ENCODE measurements at places on chromosomes 7 and 10. TPM values are rescaled to one million over a fixed set of nuclear protein-coding genes. Genes with fewer than 3 reads are reported as not detected.

GRCh38 chr7:157426463-157427301 is 89.9 kb downstream of the DNAJB6 start:
- no peak for DNase-seq

DNA sequence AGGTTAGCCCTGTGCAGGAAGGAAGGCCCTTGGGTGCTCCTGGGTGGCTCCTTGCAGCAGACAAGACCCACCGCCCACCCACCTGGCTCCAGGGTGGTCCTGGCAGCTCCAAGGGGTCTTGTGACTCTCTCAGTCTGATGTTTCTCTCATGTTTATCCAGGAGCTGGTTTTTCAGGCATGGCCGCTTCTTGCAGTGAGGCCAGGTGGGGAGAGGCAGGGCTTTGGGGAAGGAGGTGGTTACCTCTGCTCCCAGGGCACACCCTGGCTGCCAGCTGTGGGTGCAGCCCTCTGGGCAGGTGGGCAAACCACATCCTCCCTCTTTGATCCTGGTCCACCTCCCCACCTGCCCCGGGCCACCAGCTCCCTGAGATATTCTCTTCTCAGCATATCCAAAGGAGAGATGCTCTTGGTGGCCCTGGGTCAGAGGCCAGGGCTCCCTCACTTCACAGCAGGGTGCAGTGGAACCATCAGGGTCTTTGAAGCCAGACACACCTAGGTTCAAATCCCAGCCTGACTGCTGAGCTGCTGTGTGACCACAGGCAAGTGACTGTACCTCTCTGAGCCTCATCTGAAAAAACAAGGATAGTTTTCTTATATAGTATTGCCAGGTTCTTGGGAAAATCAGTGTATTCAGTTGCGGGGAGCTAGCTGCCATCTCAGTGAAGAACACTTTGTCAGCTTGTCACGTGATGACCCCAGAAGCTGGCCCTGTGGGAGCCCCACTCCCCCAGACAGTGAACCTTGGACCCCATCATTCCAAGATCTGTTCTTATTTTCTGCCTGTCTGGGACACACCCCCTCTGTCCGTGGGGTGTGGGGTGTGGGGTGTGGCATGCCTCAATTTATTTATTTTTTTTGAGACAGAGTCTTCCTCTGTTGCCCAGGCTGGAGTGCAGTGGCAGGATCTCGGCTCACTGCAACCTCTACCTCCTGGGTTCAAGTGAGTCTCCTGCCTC is 11.5 kb downstream of the GTF2IRD1 start:
- no peak for DNase-seq

GRCh38 chr7:2638224-2638991 is 6.6 kb downstream of the TTYH3 start:
- DNase-seq = no peak

- DNase-seq = no peak
Measured at GRCh38 chr10:36030516-36030915, 388.4 kb upstream of the FZD8 start.

DNA sequence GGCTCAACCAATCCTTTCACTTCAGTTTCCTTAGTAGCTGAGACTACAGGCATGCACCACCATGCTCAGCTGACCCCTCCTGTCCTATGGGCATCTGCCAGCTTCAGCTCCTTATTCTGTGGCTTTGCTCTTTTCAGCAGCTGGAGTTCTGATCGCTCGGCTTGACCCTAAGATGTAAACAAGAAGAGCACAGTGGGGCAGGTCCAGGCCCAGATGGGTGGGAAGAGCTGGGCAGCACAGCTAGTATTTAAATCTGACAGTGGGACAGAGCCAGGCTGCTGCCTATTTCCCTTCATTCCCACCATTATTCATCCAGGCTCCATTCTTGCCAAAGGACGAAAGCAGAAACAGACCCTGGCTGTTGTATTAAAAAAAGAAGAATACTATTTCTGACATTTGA is 494.9 kb upstream of the PODXL start:
- no peak for DNase-seq

GRCh38 chr7:120833546-120833945 is 24.4 kb downstream of the TSPAN12 start:
- no peak for DNase-seq

GRCh38 chr10:72616716-72617115 is 9.2 kb downstream of the MICU1 start:
- DNase-seq = no peak

DNA sequence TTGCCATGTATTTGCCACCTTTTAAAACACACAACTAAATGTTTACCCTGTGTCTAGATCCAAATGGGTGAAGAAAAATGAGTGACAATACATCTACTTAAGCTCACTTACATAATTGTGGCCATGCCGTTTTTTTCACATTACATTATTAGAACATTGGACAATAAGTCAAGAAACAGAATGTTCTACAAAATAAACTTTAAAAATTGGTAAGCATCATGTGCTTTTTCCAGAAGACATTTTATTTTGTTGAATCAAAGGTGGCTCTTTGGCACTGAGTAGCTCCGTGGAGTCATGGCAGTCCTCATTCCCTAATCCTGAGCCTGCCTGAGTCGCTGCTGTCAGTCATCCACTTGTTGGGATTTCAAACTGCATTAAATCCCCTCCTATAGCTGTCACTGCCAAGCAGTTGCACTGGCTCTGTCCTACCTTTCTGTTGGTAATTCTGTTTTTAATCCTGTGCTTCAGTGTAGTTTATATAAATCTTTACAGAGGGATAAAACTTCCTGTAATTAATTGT is 32.3 kb downstream of the CAV1 start:
- no peak for DNase-seq

DNA sequence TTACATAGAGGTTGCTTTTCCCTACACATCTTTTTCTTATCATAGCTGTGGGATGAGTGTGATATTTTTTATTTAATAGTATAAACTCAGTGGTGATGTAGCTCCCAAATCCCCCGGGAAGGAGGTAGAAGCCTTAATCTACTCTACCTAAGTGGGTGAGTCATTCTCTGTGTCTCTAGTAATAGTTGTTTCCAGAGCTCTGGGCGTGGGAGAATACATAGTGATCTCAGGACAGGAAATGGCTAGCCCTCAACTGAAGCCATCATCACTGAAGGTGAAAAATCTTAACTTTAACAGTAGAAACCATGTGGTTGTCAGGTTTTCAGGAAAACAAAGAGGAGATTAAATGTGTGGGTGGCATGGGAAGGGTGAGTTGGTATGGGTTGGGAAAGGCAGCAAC is 278.4 kb downstream of the ANKRD30A start:
- DNase-seq = no peak

- DNase-seq = no peak
Measured at GRCh38 chr7:71486856-71487628, 355.1 kb downstream of the GALNT17 start.

DNA sequence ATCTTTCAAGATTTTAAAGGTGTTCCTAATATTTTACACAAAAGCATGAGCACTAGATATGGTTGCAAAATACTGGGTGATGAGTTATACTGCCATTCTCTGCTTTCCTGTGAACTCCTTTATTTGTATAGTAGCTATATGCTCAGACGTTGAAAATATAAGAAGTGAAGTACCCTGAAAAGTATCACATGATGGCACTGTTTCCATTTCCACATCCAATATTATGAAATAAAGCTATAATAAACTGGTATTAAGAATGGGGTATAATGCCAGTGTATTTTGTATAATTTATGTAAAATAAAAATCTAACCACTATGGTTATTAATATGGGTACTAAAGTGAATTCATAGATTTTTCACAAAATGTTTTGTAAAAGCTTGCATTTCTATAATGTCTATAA is 79.6 kb upstream of the FOXP2 start:
- DNase-seq = no peak

DNA sequence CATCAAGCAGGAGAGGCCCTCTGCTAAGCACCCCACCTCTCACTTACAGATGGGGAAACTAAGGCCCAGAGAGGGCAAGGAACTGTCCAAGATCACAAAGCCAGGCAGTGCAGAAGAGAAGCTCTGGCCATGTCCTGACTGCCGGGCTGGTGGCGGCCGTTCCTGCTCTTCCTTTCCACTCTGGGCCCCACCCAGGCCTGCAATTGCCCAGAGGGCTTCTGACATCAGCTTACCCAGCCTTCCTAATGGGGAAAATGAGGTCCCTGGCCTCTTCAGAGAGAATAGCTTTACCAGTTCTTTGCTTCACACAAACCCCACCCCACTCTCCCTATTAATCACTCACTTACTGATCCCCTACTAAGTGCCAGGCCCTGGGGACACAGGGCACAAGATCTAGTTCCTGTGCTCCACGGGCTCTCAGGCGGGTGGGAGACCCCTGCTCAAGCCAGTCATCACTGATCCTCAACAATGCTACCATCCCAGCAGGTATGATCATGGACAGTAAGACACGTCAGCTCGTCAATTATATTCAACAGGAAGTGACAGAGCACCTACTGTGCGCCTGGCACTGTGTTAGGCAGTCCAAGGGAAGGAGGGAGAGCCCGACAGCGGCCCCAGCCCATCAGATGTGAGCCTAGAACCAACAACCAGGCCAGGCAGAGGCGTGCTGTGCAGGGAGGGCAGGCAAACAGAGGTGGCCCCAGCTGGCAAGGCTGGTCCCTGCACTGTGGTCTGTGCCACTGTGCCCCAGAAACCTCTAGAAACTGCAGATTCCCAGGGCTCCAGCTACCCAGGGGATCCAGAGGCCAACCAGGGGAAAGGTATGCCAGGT is 26.4 kb upstream of the FRAT2 start:
- DNase-seq = no peak

DNA sequence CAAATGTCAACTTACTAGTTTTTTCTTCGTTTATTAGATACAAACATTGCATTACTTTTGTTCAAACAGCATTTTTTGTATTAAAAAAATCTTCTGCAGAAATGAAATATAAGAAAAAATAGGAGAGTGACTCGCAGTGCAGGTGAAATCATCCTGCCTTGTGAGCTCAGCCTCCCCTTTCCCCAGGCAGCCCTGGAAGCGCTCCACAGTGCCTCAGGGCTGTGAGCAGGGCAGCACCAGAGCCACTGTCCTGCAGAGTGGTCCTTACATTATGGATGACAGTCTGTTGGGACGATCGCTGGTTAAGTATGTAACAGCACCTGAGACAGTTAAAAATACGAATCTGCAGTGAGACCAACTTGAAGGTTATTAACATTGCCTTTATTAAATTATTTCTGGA is 695.4 kb upstream of the POM121L12 start:
- no peak for DNase-seq

- DNase-seq = no peak
Measured at GRCh38 chr7:95904099-95904498, 131.7 kb downstream of the DYNC1I1 start.

DNA sequence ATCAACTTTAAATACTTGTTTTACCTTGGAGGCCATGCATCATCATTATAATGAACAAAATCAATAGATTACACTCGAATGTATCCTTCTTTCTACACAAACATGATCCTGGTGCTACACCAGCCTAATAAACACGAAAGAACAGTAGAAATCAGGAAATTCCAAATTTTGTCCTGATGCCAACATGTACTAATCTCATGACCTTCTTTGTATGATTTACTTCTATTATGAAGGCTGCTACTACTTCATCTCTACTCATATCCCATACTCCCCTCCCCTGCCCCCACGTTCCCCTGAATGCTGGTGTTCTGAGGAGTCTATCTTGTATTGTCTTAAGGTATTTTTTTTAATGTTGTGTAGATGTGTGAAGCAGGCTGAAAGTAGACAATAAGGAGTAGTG is 315.0 kb downstream of the CACNA2D1 start:
- DNase-seq = no peak

Gene IQCE
- 14.3 TPM for total RNA-seq

Gene LIPJ
- 0.47 TPM for total RNA-seq

Gene CLCN1
- total RNA-seq = 0.24 TPM

Gene C10orf105
- 0.16 TPM for total RNA-seq

Gene TRA2A
- total RNA-seq = 59.7 TPM

Gene NPSR1
- not detected for total RNA-seq

Gene CDK5
- total RNA-seq = 6.1 TPM

Gene ZP3
- total RNA-seq = 0.65 TPM

Gene ASAH2B
- 1.1 TPM for total RNA-seq

Gene OR13A1
- total RNA-seq = not detected

Gene FAM237B
- total RNA-seq = not detected

Gene HGF
- total RNA-seq = 7.3 TPM

Gene DPYSL4
- 3.0 TPM for total RNA-seq

Gene PRPS1L1
- not detected for total RNA-seq

Gene TAS2R3
- 0.63 TPM for total RNA-seq

All from omental fat pad (tissue), 4 donors.